ENCODE measurements at places on chromosomes 3 and 15. TPM values are rescaled to one million over a fixed set of nuclear protein-coding genes. Genes with fewer than 3 reads are reported as not detected.

SAXO2 gene
- total RNA-seq = not detected

TMEM89 gene
- 8.0 TPM for total RNA-seq

GPR171 gene
- 7.0 TPM for total RNA-seq

SLC38A3 gene
- not detected for total RNA-seq

AADAC gene
- not detected for total RNA-seq

MUSTN1 gene
- 33.8 TPM for total RNA-seq

TIPIN gene
- 13.1 TPM for total RNA-seq

TJP1 gene
- 146 TPM for total RNA-seq

GMNC gene
- not detected for total RNA-seq

NEK11 gene
- 1.8 TPM for total RNA-seq

TEX55 gene
- total RNA-seq = not detected

TRPM1 gene
- total RNA-seq = not detected

MTHFS gene
- total RNA-seq = 6.2 TPM

ST3GAL6 gene
- 16.9 TPM for total RNA-seq

ABTB1 gene
- total RNA-seq = 71.7 TPM

CADM2 gene
- not detected for total RNA-seq

GOLGA6L7 gene
- total RNA-seq = not detected
